ENCODE measurements at places on chromosomes 12 and 14.

DNA sequence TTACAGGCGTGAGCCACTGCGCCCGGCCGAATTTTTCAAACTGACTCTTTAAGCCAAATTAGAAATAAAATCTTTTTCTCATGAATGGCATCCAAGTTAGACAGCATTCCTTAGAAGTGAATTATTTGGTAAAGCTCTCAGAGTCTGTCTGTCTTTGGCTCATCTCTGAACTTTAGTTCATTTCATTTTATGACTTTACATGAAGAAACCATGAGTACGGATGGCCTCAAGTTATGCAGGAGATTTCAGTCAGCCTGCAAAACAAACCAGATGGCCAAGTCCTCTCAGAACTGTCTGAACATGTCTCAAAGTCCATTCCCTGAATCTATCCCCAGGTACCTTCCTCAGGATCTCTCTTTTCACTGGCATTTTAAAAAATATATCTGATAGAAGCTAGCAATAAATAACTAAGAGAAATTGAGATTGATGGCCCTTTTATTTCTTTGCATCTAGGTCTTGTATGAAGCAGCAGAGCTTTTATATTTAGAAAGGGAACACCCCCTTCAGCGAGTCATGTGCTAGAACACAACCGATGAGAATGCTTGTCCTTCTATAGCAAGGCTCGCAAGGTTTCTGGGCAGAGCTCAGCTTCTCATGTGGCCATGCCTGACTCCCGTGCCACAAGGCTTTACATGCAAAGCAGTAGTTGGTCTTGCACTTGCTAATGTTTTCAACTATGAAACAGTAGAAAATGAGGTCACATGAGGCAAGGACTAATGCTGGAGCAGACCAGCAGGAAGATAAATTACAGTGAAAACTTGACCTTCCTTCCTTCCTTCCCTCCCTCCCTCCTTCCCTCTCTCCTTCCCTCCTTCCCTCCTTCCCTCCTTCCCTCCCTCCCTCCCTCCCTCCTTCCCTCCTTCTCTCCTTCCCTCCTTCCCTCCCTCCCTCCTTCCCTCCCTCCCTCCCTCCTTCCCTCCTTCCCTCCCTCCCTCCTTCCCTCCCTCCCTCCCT lies 125.0 kb downstream of the AKAP6 start:
- DNase-seq: peak; percentile 73

GRCh38 chr14:94346841-94347240 lies 23.7 kb upstream of the SERPINA6 start:
- DNase-seq: no peak

DNA sequence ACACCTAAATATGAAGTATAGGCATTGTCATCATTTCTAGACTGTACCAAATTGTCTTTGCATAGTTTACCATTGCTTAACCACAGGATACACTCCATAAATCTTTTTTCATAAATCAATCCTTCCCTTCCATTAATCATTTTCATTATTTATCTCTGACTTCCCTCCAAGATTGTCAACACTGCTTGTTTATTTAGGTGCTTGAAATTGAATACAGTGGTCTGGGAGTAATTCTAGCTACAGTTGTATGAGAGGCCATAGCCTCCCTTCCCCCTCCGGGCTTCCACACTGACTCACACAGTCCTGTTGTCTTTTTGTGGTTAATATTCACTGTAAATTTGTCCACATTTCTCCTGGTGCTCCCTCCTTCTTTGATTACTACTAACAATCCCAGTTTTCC lies 114.2 kb upstream of the ARID2 start:
- DNase-seq: peak; percentile 77

DNA sequence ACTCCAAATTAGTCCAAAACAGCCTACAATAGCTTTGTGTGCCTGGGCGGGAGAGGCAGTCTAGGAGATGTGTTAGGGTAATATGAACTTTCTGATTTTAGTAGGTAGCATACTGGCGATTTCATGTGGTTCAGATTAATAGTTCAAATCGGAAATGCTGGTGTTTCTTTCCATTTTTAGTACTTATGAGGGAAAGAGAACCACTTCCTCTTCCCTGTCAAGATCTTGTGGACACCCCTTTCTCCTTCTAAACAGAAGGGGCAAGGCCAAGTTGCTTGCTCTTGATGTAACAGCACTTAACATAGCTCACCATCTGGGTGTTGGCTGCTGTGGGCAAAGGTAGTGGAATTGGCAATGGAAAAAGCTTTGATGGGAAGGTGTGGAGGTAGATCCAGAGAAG lies 32.2 kb upstream of the IGF1 start:
- no peak for DNase-seq

- peak; percentile 91 for DNase-seq
These were observed 43.1 kb downstream of the HMGA2 start for GRCh38 chr12:65867394-65867793.

GRCh38 chr14:98186140-98186539 lies 1085.9 kb downstream of the BCL11B start:
- DNase-seq: no peak

- peak; percentile 66 for DNase-seq
These were observed 65.6 kb upstream of the YARS2 start for GRCh38 chr12:32821293-32821692.

GRCh38 chr14:51533872-51534553 lies 117.7 kb upstream of the FRMD6 start:
- DNase-seq: no peak

- DNase-seq: no peak
These were observed 554.5 kb downstream of the TMEM121 start for GRCh38 chr14:106080922-106081321.
